Vagina (tissue), 2 donors: ENCODE measurements at places on chromosomes 5 and 9.

DNA sequence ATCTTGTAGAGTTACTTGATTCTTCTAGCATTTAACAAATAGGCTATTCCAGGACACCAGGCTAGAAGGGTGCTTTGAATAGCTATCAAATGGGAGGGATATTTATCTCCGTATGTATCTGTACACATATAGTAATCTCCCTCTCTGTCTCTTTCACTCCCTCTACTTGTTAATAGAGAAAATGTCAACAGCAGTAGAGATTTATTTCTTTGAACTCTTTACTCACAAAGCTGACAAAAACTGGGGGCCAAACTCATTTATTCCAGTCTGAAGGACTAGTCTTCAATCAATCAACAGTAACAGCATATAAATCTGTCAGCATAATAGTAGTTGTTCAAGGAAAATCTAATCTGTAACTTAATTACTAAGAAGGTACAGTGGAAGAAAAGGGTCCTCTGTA is 78.2 kb upstream of the FER start:
- DNase-seq = no peak

DNA sequence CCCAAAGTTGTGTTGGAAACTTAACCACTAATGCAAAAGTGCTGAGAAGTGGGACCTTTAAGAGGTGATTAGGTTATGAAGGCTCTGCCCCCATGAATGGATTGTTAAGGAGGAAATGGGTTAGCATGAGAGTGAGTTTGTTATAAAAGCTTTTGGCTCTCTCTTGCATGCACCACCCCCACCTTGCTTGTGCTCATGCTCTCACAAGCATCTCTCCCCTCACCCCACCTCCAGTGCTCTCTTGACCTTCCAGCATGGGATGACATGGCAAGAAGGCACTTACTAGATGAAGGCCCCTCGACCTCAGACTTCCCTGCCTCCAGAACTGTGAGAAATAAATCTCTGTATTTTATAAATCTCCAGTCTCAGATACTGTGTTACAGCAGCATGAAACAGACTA is 52.8 kb downstream of the RICTOR start:
- no peak for DNase-seq

- DNase-seq = no peak
These were observed 26.9 kb upstream of the EXOC3 start for GRCh38 chr5:415928-416635.

- no peak for DNase-seq
These were observed 479.9 kb downstream of the KDM4C start for GRCh38 chr9:7237473-7238246.

DNA sequence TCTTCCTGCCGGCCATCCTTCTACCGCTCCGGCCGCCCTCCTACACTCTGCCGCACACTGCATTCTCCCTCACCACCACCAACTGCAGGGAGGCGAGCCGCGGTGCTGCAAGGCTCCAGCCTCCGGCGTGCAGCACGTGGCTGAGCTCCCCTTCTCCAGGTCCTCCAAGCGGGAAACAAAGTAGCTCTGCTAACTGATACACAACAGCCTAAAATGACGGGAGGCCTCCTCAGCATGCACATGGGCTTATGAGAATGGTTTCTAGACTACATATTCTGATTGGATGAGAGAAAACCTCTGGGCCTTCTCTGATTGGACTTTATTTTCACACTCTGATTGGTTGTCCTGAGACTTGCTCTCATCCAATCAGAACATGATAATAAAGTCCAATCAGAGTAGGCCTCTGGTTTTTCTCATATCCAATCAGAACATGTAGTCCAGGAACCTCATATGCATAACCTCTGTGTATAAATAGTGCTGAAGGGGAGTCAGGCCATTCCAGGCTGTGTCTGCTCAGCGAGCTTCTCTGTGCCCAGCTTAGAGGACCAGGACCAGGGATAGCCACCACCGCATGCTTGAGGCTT is 27.0 kb upstream of the ZNF354B start:
- DNase-seq = no peak

GRCh38 chr9:78813602-78814180 is 516.8 kb downstream of the PSAT1 start:
- no peak for DNase-seq

- DNase-seq = no peak
These were observed 115.2 kb upstream of the RAPGEF1 start for GRCh38 chr9:131854896-131855613.

GRCh38 chr9:70883963-70884793 is 237.2 kb downstream of the TRPM3 start:
- no peak for DNase-seq

- DNase-seq = no peak
These were observed 136.7 kb upstream of the PJA2 start for GRCh38 chr5:109546461-109546860.

GRCh38 chr9:78030296-78030552 is 1.4 kb downstream of the GNAQ start:
- DNase-seq = no peak

GRCh38 chr5:93715761-93716160 is 25.6 kb downstream of the POU5F2 start:
- no peak for DNase-seq
